ENCODE measurements at places on chromosomes 13 and 19.

GRCh38 chr13:30629527-30629926 lies 11.8 kb downstream of the USPL1 start:
- DNase-seq = no peak

GRCh38 chr13:75901501-75901900 lies 265.4 kb downstream of the LMO7 start:
- DNase-seq = no peak

GRCh38 chr13:67416047-67416925 lies 186.2 kb upstream of the PCDH9 start:
- DNase-seq = no peak

- DNase-seq = no peak
These were observed 5.7 kb upstream of the F10 start for GRCh38 chr13:113116871-113117271.

DNA sequence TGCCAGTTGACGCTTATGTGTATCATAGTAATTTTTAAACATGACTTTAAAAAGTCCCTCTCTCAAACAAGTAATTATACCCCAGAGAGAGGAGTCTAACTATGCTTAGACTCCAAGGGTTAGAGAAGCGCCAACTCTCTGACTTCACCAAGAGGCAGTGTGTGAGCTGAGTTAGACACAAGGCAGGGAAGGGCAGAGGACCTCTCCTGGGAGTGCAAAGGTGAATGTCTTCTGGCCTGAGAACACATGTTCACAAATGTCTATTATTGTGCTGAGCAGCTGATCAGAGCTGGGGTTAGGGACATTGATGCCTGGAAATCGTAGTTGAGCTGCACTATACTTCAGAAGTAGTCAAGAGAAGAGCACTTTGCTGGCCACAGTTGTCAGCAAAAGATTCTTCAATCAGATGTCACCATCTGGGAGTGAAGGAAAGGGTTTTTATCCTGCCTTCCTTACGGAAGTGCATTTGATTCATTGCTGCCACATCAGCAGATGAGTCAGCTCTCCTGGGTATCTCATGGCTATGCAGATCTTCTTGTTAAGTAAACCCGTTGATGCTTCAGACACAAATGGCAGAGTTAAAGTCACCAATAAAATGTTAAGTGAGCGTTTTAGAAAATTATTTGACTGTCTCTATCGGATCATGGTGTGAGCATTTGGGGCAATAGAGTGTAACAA lies 283.2 kb upstream of the ARGLU1 start:
- DNase-seq = no peak

- DNase-seq = no peak
These were observed 55.2 kb downstream of the SGCG start for GRCh38 chr13:23235994-23236393.

- DNase-seq = no peak
These were observed 1.0 kb downstream of the GRIK5 start for GRCh38 chr19:42068756-42069571.

DNA sequence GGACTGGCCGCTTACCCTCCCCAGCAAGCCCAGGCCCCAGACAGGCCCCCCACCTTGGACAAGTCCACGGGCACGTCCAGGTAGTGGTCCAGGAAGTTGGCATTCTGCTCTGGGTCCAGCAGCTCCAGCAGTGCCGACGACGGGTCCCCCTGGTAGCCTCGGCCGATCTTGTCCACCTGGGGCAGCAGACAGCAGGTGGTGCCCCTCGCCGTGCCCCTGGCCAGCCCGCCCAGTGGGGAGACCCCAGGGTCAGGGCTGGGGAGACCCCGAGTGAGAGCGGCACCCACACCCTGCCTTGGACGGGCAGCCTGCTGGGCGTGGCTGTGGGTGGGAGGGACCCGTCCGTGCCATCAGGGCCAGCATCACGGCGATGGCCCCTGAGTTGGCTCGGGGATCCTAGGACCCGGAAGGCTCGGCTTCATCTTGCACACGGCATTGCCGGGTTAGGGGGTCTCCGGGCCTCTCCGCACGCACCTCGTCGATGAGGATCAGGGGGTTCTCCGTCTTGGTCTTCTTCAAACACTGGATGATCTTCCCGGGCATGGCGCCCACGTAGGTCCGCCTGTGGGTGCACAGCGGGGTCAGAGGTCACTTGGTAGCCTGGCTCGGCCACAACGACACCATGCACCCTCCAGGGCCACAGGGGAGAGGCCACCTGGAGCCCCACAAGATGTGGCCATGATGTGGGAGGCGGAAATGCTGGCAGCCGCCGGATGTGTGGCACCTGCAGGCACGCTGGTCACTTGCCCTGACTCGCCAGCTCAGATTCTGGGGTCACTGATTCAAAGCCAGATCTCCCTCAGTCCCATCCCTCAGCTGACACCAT lies 6.3 kb downstream of the RPL36 start:
- no peak for DNase-seq

GRCh38 chr19:531753-532560 lies at the start of gene CDC34:
CDC34 (plus strand) TSS chr19:531760; CDS start chr19:531932, 172 bp downstream.
- no peak for DNase-seq

DNA sequence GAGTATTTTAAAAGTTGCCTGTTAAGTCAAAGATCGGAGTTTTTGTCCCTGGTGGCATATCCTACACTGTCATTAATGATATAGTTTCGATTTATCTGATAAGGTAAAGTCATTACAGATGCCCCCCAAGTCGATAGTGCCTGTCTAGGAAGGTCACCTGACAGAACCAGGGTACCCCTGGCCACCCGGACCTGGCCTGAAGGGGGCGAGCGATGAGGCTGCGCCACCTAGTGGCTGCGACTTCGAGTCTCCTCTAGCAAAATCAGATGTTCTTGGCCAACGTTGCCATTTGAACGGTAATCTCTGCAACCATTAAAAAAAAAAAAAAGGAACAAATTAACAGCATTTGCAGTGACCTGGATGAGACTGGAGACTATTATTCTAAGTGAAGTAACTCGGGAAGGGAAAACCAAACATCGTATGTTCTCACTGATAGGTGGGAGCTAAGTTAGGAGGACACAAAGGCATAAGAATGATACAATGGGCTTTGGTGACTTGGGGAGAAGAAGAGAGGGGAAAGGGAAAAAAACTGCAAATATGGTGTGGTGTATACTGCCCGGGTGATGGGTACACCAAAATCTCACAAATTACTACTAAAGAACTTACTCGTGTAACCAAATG lies 565.1 kb downstream of the LIG4 start:
- DNase-seq = no peak

- no peak for DNase-seq
These were observed 68.4 kb upstream of the LRCH1 start for GRCh38 chr13:46484561-46484960.

GRCh38 chr13:41588899-41589298 lies 131.5 kb downstream of the RGCC start:
- DNase-seq = peak; percentile 90

GRCh38 chr13:68645814-68646213 lies 1415.7 kb upstream of the PCDH9 start:
- no peak for DNase-seq

GRCh38 chr19:1324806-1325567 lies 39.3 kb downstream of the EFNA2 start:
- peak; percentile 67 for DNase-seq

DNA sequence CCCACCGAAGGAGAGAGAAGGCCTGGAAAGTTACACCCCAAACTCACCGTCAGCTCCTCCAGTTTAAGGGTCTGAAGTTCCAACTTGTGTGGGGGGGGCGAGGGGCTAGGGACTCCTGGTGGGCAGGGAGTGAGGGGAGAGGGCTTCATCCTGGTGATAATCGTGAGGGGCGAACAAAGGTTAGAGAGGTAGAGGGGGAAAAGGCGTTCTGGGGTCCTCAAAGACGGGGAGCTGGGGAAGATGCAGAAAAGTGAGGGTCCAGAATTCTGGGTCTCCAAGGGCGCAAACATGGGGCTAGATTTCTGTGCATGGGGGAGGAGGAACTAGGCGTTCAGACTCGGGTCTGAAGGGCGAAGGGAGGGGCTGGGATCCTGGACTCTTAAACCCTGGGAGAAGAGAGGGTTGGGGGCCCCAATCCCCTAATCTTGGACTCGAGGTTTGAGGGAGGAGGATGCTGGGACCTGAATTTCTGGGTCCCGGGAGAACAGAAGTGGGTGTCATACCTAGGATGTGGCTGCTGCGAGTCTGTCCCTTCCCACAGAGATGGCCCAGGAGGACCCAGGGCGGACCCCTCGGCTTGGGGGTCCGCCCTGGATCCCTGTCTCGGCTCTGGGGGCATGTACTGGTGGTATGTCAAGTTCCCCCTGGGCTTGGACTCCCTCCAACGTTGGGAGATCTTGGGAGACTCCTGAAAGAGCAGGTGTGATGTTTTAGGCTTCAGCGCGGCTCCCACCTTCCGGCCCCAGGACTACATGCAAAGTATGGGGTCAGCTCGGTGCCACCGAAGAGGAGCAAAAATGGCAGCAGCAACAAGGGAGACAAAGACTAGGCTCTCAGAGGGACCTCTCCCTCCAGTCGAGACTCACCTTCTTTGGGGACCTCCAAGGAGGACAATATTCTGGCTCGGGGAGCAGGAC lies 4.5 kb downstream of the MAMSTR start:
- DNase-seq = no peak

- DNase-seq = no peak
These were observed 9.1 kb downstream of the GRIN3B start for GRCh38 chr19:1009041-1009980.

DNA sequence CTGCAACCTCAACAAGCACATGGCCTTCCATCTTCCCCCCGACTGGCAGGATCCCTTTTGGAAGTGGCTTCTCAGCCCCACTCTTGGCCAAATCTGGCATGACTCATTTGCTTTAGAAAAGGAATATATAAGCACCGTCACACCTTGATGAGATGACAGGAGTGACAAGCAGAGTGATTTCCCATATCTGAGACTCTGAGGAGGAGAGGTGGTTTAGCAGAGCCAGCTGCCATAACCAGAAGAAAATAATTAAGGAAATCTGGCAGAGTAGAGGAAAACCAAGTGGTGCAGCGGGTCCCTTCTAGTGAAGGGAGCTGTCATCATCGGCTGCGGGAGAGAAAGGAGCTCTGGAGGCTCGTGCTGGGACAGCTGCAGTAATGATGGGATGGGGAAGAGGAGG lies 27.5 kb upstream of the KCTD15 start:
- DNase-seq = no peak

DNA sequence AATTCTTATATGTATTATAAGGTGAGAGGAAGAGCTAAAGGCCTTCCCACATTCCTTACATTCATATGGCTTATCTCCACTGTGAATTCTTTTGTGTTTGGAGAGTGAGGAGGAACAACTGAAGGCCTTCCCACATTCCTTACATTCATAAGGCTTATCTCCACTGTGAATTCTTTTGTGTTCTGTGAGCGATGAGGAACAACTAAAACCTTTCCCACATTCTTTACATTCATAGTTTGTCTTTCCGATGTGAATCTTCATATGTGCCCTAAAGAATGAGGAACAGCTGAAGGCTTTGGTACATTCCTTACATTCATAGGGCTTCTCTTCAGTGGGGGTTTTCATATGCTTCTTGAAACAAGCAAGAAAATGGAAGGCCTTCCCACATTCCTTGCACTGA lies 13.3 kb downstream of the ZNF699 start:
- DNase-seq = no peak

DNA sequence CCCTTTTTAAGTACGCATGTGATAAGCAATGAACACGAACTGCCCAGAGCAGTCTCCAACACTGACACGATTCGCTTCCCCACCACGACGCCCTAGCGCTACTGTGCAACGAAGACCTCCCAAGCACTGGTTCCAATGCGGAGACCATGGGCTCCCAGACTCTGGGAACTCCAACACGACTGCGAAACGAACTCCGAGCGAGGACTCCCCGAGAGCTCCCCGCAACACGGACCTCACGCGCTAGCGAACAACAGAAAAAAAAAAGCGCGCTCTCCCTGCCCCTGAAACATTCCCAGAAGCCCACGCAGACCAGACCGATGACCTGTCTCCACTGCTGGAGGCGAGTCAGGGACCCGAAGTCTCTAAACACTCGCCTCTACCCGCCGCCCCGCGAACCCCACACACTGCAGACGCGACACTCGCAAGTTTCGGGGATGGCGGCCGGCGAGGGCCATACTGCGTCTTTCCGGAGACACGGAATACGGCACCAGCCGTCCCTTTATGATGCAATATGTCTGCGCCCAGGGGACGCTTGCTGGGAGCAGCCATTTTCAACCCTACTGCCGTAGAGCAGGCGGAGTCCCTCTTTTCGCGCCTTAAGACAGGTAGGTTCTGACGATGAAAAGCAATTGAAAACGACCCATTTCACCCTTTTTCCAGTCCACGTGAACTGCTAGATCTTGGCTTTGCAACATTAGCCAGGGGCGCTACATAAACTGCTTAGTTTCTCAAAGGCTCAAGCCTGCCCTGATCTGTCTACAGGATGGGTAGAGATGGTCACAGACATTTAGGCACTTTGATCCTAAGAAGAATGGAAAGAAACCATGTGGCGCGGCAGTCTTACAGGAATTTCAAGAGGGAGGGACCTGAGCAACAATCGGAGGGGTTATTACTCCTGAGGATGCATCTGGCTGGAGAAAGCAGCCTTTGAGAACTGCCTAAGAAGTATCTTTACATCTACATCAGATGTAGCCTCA lies at the start of gene ZNF577:
Gene ZNF577 (minus strand): TSS at position 430 of the 977 bp plus-strand sequence. CDS start 7,569 bp downstream, outside the sequence.
- peak; percentile 59 for DNase-seq

GRCh38 chr19:28553764-28554163 lies 659.2 kb downstream of the UQCRFS1 start:
- no peak for DNase-seq

DNA sequence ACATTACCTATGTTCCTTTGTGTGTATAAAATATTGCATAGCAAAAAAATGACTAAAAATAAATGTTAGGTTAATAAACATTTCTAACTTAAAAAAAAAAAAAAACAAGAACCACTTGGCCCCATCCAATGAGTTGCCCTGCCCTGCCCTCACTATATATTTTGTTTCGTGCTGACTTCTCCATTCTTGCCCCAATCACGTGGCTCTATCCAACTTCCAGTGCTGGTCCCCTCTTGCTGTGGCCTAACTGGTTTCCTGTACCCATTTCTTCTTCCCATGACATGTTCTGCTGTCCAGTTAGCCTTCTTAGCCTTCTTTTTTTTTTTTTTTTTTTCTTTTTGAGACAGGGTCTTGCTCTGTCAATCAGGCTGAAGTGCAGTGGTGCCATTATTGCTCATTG lies 151.6 kb downstream of the FOXO1 start:
- peak; percentile 31 for DNase-seq

GRCh38 chr13:46004491-46004890 lies 48.1 kb downstream of the ZC3H13 start:
- peak; percentile 40 for DNase-seq

- no peak for DNase-seq
These were observed 8.9 kb downstream of the TTYH1 start for GRCh38 chr19:54424201-54424600.

GRCh38 chr13:38686577-38687245 lies at the start of gene FREM2:
FREM2 (plus strand) TSS chr13:38687077; CDS start chr13:38687345, 268 bp downstream.
- DNase-seq = no peak

All from CD14-positive monocyte (primary cell).